ENCODE measurements at places on chromosomes 5 and 9. TPM values are rescaled to one million over a fixed set of nuclear protein-coding genes. Genes with fewer than 3 reads are reported as not detected.
A peak's percentile ranks its signal among the peaks of the same experiment; 100 is the strongest.

HSD17B4 gene
- 261 TPM for total RNA-seq

OSMR gene
- total RNA-seq: 8.1 TPM

DEPDC1B gene
- total RNA-seq: not detected

GRCh38 chr9:82332774-82333152, 344.2 kb downstream of the SPATA31D1 start:
- DNase-seq: no peak
- no peak overlapping the region for H3K4me3 ChIP-seq
- H3K27ac ChIP-seq: no peak overlapping the region
- H3K27me3 ChIP-seq: no peaks in the 10 kb centered on the region
- no peaks in the 10 kb centered on the region for H3K36me3 ChIP-seq

GRCh38 chr9:131698618-131698985, 41.3 kb downstream of the RAPGEF1 start:
- H3K27me3 ChIP-seq: no peaks in the 10 kb centered on the region
- DNase-seq: no peak
- H3K4me3 ChIP-seq: no peak overlapping the region
- H3K4me1 ChIP-seq: peaks cover 97% of the 10 kb centered on the region

GADD45G gene
- total RNA-seq: 10.7 TPM

DNA sequence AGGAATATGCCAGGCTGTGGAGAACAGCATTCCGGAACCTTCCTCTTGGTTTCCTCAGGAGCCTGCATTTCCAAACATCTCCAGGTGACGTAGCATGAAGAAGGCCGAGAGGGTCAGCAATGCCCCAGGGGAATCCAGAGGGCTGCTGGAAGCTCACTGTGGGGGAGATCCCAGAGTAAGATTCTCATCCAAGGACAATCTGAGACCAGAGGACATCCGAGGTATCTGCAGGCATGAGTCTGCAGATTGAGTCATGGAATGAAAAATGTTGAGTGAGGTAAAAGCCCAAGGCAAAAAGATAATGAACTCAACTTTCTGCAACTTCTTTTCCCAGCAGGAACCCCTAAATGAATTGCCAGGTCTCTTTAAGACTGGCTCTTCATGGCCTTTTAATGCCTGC, 73.5 kb downstream of the KIF4B start:
- no peaks in the 10 kb centered on the region for H3K27me3 ChIP-seq
- DNase-seq: no peak

CAMLG gene
- total RNA-seq: 19.8 TPM

SLC34A3 gene
- total RNA-seq: not detected

PDLIM7 gene
- 78.8 TPM for total RNA-seq

NRARP gene
- 10.5 TPM for total RNA-seq

NR5A1 gene
- total RNA-seq: not detected

GRCh38 chr5:166722939-166723338, 1568.5 kb upstream of the WWC1 start:
- no peak for DNase-seq
- H3K4me3 ChIP-seq: no peak overlapping the region
- no peaks in the 10 kb centered on the region for H3K27me3 ChIP-seq
- H3K4me1 ChIP-seq: no peaks in the 10 kb centered on the region
- H3K27ac ChIP-seq: no peak overlapping the region

ADRB2 gene
- total RNA-seq: 3.4 TPM

GRCh38 chr5:83169571-83170337, 92.4 kb downstream of the XRCC4 start:
- no peaks in the 10 kb centered on the region for H3K27me3 ChIP-seq
- no peak for DNase-seq
- H3K4me3 ChIP-seq: no peak overlapping the region
- no peak overlapping the region for H3K27ac ChIP-seq
- no peaks in the 10 kb centered on the region for H3K36me3 ChIP-seq

TYRP1 gene
- 51.7 TPM for total RNA-seq

DNA sequence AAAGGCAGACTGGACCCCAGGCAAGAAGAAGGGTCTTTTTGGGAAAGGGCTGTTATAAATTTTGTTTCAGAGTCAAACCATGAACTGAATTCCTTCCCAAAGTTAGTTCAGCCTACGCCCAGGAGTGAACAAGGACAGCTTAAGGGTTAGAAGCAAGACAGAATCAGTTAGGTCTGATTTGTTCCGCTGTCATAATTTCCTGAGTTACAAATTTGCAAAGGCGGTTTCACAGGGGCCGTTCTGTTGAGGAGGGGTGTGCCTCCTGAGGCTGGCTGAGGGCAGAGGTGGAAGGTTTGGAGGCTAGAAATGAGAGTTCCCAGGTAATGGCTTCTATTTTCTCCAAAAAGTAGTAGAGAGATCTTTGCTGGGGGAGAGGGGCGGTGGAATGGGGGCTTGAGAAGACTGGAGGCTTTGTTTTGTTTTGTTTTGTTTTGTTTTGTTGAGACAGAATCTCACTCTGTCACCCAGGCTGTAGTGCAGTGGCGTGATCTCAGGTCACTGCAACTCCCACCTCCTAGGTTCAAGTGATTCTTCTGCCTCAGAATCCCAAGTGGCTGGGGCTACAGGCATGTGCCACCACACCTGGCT, 4.1 kb upstream of the CERCAM start:
- peaks cover 4% of the 10 kb centered on the region for H3K27me3 ChIP-seq
- no peak for DNase-seq
- peaks cover 14% of the 10 kb centered on the region for H3K4me1 ChIP-seq

FOXI1 gene
- total RNA-seq: not detected

DNA sequence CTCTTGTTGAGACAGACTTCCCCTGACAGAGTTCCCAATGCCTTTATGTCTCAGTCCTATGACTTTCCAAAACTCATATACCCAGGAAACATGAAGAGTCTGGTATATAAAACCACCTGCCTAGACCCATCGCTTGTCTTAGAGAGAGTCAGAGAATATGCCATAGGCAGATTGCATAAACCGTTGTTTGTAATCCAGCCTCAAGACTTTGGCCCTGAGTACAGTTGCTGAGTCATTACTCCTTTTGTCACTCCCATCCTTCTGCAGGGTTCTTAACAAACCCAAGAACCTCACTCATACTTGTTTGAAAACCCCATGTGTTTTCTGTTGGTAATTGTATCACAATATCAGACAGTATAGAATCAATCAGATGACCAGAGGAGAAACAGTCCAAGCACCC, 616.3 kb downstream of the SLCO4C1 start:
- no peak for DNase-seq
- no peaks in the 10 kb centered on the region for H3K36me3 ChIP-seq
- no peaks in the 10 kb centered on the region for H3K27me3 ChIP-seq
- no peaks in the 10 kb centered on the region for H3K4me1 ChIP-seq
- no peak overlapping the region for H3K27ac ChIP-seq

- no peaks in the 10 kb centered on the region for H3K36me3 ChIP-seq
- H3K4me1 ChIP-seq: no peaks in the 10 kb centered on the region
- H3K27ac ChIP-seq: no peak overlapping the region
- no peaks in the 10 kb centered on the region for H3K27me3 ChIP-seq
- no peak for DNase-seq
Observed at GRCh38 chr5:64295101-64295500, 129.5 kb downstream of the RNF180 start.

- H3K4me3 ChIP-seq: no peak overlapping the region
- DNase-seq: no peak
- peaks cover 34% of the 10 kb centered on the region for H3K27me3 ChIP-seq
- peaks cover 25% of the 10 kb centered on the region for H3K4me1 ChIP-seq
- H3K27ac ChIP-seq: no peak overlapping the region
Observed at GRCh38 chr5:317086-317811, 4.3 kb upstream of the AHRR start.

PCDHB16 gene
- 3.3 TPM for total RNA-seq

GRCh38 chr5:172903790-172904189, 55.4 kb upstream of the RPL26L1 start:
- peaks cover 71% of the 10 kb centered on the region for H3K4me1 ChIP-seq
- no peak for DNase-seq
- H3K27ac ChIP-seq: peak overlapping the region; percentile 83

- no peak overlapping the region for H3K27ac ChIP-seq
- no peak for DNase-seq
- peaks cover 15% of the 10 kb centered on the region for H3K4me1 ChIP-seq
- H3K27me3 ChIP-seq: no peaks in the 10 kb centered on the region
Observed at GRCh38 chr5:57302164-57302563, 128.3 kb downstream of the GPBP1 start.

DNA sequence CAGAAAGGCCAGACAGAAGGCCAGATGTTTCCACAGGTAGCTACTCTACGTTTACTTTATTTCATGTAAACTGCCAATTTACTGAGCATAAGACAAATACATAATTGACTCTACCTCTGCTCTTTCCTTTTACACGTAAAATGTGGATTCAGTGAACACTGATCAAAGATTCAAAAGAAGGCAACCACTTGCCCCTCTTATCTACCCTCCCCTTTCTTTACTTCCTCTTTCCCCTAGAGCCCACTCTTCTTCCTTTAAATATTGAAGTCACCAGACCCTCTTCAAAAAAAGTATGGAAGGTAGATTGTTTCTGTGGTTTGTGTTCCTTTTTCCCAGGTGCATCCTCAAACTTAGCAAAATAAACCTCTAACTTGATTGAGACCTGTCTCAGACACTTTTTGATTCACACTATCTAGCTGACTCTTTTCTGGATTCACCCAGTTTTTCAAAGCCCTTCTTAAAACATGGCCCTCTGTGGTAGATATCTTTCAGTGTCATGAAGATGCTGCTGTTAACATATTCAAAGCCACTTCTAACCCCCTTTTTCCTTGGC, 6.7 kb downstream of the FAM114A2 start:
- peaks cover 6% of the 10 kb centered on the region for H3K36me3 ChIP-seq
- H3K4me1 ChIP-seq: no peaks in the 10 kb centered on the region
- H3K4me3 ChIP-seq: no peak overlapping the region
- no peaks in the 10 kb centered on the region for H3K27me3 ChIP-seq

DNA sequence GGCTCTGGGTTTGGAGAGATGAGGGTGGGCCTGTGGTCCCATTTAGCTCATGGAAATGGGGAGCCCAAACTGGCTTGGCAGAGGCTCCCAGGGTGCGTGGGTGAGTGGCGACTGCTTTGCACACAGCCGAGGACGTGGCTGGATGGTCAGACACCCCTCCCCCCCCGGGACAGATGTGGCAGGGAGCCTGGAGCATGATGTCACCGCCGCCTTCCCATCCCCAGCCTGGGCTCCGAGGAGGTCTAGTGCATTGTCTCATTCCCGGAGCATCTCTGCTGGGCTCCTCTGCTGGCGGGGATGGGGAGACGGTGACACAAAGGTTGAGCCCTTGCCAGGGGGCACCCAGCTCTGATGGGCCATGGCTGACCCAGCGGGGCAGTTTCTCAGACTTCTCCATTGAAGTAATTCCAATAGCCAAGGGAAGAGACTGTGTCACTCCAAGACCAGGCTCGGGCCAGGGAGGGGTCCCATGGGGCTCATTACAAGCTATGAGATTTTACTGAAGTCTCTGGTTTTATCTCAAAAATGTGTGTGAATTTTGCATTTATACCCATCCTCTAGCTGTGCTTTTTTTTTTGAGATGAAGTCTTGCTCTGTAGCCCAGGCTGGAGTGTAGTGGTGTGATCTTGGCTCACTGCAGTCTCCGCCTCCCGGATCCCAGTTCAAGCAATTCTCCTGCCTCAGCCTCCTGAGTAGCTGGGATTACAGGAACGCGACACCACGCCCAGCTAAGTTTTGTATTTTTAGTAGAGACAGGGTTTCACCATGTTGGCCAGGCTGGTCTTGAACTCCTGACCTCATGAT, 36.1 kb downstream of the HMCN2 start:
- DNase-seq: peak; percentile 88
- peak overlapping the region; percentile 33 for H3K27ac ChIP-seq
- H3K27me3 ChIP-seq: no peaks in the 10 kb centered on the region
- H3K4me3 ChIP-seq: no peak overlapping the region

HEMGN gene
- total RNA-seq: not detected

- DNase-seq: peak; percentile 57
- peaks cover 40% of the 10 kb centered on the region for H3K36me3 ChIP-seq
- H3K4me3 ChIP-seq: peak overlapping the region; percentile 83
- peak overlapping the region; percentile 87 for H3K27ac ChIP-seq
- no peaks in the 10 kb centered on the region for H3K27me3 ChIP-seq
Observed at GRCh38 chr5:160118349-160119141, 705 bp downstream of the PWWP2A start.

STPG3 gene
- not detected for total RNA-seq

ROR2 gene
- 9.0 TPM for total RNA-seq

EMB gene
- 11.6 TPM for total RNA-seq

DNA sequence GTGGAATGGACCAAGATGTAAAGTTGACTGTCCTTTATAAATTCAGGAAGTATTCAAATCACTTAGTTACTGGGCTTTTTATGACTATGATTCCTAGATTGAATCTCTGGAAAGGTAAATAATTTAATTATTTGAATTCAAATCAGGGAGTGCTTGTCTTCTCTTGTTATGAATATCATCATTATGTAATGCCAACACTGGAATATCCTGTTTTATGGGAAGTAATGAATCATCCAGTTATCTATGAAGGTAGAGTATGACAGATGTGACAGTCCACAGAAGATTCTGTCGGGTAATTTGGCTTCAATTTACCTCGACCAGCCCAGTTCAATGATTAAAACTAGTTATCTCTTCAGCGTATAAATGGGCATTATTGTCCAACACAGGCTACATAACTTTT, 141.0 kb upstream of the NUDT12 start:
- no peak overlapping the region for H3K4me3 ChIP-seq
- no peak for DNase-seq
- no peaks in the 10 kb centered on the region for H3K36me3 ChIP-seq
- H3K27ac ChIP-seq: no peak overlapping the region
- H3K4me1 ChIP-seq: no peaks in the 10 kb centered on the region

DNA sequence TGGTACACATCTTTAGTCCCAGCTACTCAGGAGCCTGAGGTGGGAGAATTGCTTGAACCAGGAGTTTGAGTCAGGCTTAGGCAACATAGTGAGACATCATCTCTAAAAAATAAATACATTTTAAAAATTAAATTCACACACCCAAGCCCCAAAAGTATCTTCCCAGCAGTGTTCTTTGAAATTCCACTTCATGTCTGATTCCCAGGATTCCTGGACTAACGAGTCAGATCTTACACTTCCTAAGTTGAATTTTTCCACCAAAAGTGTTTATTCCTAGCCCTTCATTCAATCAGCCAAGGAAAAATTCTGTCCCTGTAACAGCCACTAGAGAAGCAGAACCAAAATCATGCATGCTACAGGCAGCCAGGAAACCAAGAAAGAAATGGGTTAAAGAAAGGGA, 970.9 kb downstream of the EFNA5 start:
- H3K4me3 ChIP-seq: no peak overlapping the region
- DNase-seq: no peak
- H3K4me1 ChIP-seq: no peaks in the 10 kb centered on the region
- H3K27me3 ChIP-seq: no peaks in the 10 kb centered on the region

- H3K36me3 ChIP-seq: peaks cover 40% of the 10 kb centered on the region
- H3K4me1 ChIP-seq: peaks cover 10% of the 10 kb centered on the region
- no peak overlapping the region for H3K27ac ChIP-seq
- DNase-seq: no peak
- no peaks in the 10 kb centered on the region for H3K27me3 ChIP-seq
Observed at GRCh38 chr9:113513536-113513935, 50.0 kb downstream of the RGS3 start.

SIT1 gene
- not detected for total RNA-seq

DNA sequence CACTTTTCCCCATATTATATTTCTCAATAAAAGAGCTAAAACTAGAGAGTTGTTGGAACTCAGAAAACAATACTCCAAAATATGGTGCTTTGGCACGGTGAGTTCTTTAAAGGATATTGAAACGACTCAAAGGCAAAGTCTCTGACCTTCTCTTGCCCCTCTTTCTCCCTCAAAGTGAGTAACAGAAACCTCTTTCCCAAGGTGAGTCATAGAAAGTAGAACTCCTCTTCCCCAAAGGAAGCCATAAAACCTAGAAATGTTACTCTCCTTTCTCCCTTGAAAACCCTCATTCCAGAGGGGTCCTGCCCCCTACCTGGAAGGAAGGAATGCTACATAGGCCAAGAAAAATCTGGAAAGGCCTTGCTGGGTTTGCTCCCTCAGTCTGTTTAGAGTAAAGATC, 47.5 kb downstream of the RAPGEF6 start:
- H3K27ac ChIP-seq: no peak overlapping the region
- H3K4me1 ChIP-seq: no peaks in the 10 kb centered on the region
- no peak overlapping the region for H3K4me3 ChIP-seq
- H3K27me3 ChIP-seq: no peaks in the 10 kb centered on the region

DDX41 gene
- 37.7 TPM for total RNA-seq
